ENCODE measurements at places on chromosomes 1 and 21.

GRCh38 chr1:37032660-37033354 lies 1.5 kb downstream of the GRIK3 start:
- DNase-seq = no peak

GRCh38 chr1:161177936-161178244 lies 583 bp upstream of the B4GALT3 start:
- no peak for DNase-seq

DNA sequence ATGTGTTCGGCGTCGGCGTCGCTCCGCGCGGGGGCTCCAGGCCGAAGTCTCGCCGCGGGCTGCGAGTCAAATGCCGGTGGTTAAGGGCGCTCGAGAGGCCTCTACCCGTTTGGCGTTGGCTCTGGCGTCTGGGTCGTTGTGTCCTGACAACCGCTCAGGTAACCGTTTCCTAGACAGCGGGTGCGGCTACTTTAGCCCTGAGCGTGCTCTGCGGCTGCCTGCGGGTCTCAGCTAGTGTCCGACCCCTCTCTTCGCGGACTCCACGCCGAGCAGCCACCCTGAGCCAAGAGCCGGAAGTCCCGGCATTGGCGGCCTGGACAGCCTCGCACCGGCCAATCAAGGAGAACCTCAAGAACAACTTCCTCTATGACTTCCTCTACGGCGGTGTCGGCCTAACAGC lies 173.4 kb downstream of the SETD4 start:
- no peak for DNase-seq

GRCh38 chr1:30679201-30679975 lies 44.0 kb downstream of the MATN1 start:
- no peak for DNase-seq

DNA sequence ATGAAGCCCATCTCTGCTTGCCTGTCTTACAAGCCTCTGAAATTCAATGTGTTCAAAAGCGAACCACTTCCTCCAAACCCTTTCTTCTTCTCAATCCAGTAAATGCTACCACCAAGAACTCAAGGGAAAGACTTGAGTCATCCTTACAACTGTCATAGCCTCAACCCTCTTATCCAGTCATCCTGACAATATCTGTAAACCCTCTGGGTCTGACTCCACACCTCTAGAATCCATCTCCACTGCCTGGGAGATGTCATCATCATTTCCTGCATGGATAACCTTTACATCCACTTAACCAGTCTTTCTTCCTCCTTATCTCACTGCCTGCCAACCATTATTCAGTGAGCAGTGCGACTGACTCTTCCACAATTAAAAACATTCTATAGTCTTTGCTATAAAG lies 441.1 kb downstream of the SETD4 start:
- DNase-seq = no peak

- DNase-seq = no peak
These were observed 441.6 kb downstream of the OMA1 start for GRCh38 chr1:58104960-58105359.

GRCh38 chr1:29364101-29364678 lies 127.9 kb downstream of the PTPRU start:
- no peak for DNase-seq

- peak; percentile 39 for DNase-seq
These were observed 1.1 kb upstream of the MAP7D1 start for GRCh38 chr1:36154765-36155407.

Data from substantia nigra (tissue), 51 donors.